Central memory CD4-positive, alpha-beta T cell (primary cell): ENCODE measurements at places on chromosomes 12 and 14.

DNA sequence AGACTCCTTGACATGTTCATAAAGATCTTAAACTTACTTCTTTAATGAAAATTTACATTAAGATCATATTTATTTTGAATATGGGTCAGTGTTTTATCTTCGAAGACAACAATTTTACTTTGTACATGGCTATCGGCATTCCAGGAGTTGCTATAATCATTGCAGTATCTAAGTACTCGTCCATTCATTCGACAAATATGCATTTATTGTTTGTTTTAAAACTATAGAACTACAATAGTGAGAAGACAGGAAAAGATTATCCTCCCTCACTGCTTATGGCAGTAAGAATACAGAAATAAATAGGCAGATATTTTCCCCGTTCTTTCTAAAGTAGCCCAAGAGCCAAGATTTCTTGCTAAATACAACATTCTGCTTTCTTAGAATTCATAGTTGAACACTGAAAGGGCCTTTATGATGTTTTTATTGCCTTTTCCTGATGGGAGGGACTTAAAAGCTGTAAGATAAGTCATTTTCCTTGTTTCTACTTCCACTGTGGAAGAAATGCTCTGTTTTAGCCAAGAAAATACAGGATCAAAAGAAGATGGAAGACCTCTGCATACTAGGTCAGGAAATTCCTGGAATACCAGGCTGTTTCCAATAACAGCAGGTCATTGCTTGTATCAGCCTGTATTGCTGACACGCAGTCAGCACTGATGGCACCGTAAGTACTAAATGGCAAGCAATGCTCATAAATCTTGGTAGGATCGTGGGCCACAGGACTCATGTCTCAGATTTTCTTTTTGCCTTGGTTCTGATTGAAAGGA lies 521.0 kb upstream of the ATP2B1 start:
- DNase-seq = no peak

GRCh38 chr14:68959035-68959434 lies 20.1 kb downstream of the ACTN1 start:
- no peak for DNase-seq

GRCh38 chr12:27453421-27453820 lies 6.9 kb downstream of the SMCO2 start:
- DNase-seq = no peak

GRCh38 chr12:92145481-92145730 lies 240 bp downstream of the BTG1 start:
- DNase-seq = no peak

DNA sequence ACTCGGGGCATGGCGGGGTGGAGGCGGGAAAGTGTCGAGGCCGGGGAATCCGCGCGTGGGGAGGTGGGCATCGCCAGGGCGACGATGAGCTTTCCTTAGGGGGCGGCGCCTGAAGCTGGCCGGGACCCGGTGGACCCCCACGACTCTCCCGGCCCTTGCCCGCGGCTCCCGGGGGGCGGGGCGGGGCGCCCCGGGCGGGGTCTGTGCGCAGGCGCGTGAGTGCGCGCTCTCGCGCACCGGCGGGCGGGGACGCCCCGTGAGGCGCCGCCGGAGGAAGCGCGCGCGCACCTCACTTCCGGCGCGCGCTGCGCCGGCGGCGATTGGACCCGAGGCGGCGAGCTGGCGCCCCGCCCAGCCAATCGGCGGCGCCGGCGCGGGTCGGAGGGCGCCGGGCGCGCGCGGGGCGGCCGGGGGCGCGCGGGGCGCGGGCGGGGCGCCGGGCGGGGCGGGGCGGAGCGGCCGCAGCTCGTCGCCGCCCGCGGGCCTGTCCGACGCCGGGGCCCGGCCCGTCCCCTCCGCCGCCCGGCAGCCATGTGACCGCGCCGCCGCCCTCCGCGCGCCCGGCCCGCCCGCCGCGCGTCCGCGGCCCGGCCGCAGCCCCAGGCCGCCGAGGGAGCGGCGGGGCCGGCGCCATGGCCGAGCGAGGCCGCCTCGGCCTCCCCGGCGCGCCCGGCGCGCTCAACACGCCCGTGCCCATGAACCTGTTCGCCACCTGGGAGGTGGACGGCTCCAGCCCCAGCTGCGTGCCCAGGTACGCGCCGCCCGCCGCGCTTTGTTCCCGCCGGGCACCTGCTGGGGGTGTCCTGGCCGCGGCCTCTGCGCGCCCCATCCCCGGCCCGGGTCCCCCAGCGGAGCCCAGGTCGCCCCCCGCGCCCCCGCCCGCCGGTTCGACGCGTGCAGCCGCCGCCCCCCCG lies at the start of gene PACS2:
PACS2 (plus strand) TSS at position 462 of the 914 bp plus-strand sequence; CDS start at position 633, 171 bp downstream.
- peak; percentile 82 for DNase-seq

- no peak for DNase-seq
Measured at GRCh38 chr12:188910-189621, 24.9 kb downstream of the SLC6A12 start.

GRCh38 chr12:59999291-59999690 lies 403.5 kb downstream of the SLC16A7 start:
- DNase-seq = no peak

- peak; percentile 41 for DNase-seq
Measured at GRCh38 chr12:109595321-109595902, 21.8 kb downstream of the MVK start.

DNA sequence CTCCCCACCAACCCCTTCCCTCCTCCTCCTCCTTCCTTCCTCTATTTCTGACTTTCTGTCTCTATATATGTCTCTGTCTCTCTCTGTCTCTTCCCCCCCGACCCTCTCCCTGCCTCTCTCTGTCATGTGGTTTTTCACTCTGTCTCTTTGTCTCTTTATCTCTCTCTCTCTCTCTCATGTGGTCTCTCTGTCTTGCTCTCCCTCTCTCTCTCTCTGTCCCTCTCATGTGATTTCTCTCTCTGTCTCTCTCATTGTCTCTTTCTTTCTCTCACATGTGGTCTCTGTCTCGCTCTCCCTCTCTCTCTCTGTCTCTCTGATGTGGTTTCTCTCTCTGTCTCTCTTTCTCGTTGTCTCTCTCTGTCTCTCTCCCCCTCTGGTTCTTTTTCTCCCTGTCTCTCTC lies 59.3 kb downstream of the PHETA1 start:
- no peak for DNase-seq

DNA sequence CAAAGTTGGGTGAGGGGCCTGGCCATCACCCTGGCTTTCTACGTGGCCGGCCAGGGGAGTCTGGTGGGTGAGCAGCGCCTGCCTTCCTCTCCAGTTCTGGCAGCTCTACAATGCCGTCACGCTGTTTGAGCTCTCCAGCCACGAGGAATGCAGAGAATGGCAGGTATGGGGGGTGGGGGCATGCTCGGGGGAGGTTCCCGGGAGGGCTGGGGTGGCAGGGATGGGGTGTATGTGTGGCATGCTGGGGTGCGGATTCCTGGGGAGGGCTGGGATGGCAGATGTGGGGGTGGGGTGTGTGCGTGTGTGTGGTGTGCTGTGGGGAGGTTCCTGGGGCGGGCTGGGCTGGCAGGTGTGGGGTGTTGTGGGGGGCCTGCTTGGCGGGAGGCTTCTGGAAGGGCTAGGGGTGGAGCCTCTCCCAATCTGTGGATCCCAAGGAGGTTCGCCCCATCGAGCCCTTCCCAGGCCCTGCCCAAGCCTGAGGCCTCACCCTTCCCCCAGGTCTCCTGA lies 18.5 kb downstream of the RHOF start:
- DNase-seq = no peak

DNA sequence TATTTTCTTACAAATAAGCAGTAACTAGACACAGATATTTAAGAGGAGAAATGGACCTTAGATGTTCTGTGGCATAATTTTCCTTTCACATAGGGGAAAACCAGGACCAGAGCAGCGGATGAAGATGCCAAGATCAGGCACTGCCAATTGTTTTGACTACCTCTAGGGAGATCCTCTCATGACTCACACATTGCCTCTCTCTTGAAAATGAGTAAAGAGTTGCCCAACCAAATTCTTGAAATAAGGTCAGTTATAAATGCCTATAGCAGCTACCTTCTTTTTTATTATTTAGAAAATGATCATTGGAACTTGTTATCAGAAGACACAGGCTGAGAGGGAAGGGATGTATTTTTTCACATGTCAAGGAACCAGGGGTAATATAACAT lies 263.4 kb upstream of the PLEKHG7 start:
- DNase-seq = no peak

GRCh38 chr14:98501836-98502235 lies 770.2 kb downstream of the BCL11B start:
- no peak for DNase-seq

GRCh38 chr14:47277703-47278102 lies 397.7 kb downstream of the MDGA2 start:
- DNase-seq = no peak

DNA sequence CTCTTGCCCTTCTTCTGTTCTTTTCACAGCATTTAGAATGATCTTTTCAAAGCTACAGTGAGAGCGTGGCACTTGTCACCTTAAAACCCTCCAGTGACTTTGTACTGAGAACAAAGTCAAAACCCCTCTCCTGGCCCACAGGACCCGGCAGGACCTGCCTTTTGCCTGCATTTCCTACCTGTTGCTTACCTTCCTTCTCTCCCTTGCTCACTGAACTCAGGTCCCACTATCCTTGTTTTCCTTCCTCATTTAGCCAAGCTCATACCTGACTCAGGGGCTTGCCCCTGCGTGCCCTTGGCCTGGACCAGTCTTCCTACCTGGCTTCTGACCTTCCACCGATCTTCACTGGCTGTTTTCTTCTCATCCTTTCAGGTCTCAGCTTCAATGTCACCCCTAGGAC lies 112.3 kb upstream of the PRMT8 start:
- DNase-seq = no peak

- DNase-seq = no peak
Measured at GRCh38 chr12:67425394-67425793, 156.2 kb downstream of the CAND1 start.

- DNase-seq = no peak
Measured at GRCh38 chr12:91056488-91056887, 1.3 kb downstream of the KERA start.

DNA sequence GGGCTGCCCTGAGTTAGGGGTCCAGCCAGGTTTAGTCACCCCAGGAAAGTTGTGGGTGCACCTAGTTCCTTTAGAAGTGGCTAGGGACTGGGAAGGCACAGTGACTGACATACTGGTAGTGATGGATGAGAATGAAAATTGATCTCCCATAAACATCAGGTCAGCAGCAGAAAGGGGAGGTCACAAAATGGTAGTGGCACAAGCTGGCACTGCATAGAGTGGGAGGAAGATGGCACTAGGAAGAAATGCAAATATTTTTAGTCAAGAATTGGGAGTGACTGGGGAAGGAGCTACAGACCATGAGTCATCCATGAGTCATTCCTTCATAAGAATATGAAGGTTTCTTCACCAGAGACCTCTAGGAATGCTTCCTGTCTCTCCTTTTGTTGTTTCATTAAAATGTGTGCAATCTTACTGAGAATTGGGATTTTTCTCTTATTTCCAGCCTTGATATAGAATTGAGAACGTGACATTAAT lies 198.3 kb upstream of the AMIGO2 start:
- DNase-seq = no peak

DNA sequence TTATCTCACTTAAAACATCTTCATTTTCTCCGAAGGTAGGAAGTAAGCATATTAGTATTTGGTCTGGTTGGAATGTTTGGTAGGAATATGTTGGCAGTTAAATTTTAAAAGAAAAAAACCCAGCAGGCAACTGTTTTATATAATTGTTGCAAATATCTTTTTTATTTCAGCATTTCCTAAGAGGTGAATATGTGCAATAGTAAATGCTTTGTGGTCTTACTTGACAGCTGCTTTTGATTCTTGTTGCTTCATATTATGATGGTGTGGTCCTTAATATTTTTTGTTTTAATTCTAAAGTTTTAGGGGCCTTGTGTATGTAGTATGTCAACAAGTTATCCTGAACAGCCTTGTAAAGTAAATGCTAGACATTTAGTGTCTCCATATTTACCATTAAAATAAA lies 6.3 kb downstream of the TRAFD1 start:
- no peak for DNase-seq

DNA sequence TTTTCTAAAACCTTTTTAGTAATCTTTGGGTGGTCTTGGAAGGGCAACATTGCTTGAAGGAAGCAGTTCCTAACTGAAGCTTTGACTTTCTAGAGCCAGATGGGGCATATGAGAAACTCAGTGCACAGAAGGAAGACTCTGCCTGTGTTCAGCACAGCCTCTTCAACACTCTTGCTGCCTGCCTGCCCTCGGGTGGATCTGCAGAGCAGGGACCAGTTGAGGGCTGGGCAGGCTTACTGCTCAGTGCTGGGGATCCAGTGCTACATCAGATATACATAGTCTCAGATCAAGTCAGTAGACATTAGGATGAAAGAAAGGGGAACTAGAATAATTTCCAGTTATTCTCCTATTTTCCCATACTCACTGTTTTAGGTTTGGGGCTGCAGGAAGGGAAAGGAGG lies 29.5 kb upstream of the TMX1 start:
- no peak for DNase-seq

GRCh38 chr14:36317650-36318049 lies 2.8 kb downstream of the MBIP start:
- no peak for DNase-seq

DNA sequence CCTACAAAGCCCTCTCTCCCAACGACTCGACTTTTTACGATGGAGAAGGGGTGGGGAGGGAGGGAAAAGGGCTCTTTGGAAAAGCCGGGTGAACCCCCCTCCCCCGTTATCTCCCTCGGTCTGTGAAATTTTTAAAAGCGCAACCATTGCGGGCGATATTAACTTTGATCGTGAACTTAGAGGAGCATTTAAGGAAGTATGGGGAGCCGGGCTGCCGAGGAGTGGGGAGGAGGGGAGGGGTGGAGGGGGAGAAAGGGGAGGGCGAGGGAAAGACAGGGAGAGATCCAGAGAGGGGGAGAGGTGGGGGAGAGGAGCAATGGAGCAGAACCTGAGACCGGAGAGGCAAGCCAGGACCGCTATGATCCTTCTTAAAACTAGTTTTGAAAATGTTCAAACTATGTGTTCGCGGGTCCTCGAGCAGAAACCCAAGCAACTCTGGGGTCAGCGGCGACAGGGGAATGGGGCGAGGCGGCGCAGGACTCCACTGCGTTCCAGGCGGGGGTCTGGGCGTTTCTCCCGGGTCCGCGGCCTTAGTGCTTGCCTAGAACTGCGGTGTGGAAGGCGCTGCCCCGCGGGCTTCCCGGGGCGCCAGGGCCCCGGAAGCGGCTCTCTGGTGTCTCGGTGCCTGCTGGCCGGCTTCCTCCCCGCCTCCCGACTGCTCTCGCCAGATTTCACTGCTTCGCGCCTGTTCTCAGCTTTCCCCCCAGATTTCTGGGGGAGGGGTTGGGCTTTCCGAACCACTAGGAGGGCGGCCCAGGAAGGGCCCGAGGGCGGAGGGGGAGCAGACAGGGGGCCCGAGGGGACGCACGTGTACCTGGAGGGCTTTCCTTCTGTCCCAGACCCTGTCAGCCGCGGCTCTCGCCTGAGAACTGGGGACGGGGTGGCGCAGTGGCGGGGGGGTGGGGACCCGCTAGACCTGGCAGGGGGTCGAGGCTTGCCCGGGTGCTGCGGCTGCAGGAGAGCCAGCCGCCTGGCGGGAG lies at the start of gene HOTAIR:
HOTAIR (minus strand) TSS at position 871 of the 980 bp plus-strand sequence.
- no peak for DNase-seq

- no peak for DNase-seq
Measured at GRCh38 chr12:104282109-104282508, 21.4 kb upstream of the EID3 start.

- no peak for DNase-seq
Measured at GRCh38 chr14:74502236-74503019, 8.9 kb downstream of the ISCA2 start.

GRCh38 chr14:74531006-74531405 lies 37.4 kb downstream of the ISCA2 start:
- DNase-seq = no peak
